ENCODE measurements at places on chromosomes 7 and 10.
A peak's percentile ranks its signal among the peaks of the same experiment; 100 is the strongest.

DNA sequence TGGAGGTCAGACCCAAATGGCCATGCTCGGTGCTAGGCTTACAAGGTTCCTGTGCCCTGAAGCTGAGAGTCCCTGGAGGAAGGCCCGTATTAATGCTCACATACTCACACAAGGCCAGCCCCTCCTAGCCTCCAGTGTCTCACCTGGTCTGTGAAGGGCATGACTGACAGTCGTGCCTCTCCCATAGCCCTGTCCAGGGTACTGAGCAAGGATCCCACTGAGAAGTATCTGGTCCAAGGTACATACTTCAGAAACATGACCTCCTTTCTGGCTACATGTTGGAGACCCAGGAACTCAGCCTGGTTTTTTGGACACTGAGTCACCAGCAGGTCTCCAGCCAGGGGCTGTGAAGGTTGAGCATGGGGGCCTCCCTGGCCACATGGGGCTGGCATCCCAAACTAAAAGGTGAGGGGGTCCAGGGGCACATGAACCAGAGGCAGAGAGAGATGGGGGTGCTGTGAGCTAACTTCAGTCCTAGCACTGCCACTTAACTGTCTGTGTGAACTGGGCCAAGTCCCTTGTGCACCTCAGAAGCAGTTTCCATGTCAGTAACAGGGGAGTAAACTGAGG is 17.6 kb upstream of the RASGEF1A start:
- no peak for DNase-seq

GRCh38 chr10:8350250-8350967 is 295.9 kb downstream of the GATA3 start:
- DNase-seq, result no peak

DNA sequence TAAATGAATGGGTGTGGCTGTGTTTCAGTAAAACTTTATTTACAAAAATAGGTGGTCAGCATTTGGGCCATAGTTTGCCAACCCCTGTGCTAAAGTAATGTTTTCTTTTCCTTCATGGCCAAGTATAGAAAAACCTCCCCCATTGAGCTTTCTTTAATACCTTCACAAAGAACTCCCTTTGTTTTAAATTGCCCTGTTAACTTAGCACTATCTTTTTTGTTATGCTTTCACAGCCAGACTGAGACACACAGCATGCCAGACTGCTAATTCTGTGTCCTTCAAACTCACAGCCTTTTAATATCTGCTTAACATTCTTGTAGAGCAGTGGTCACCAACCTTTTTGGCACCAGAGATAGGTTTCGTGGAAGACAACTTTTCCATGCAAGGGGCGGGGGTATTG is 78.0 kb downstream of the GFRA1 start:
- DNase-seq, result no peak

GRCh38 chr10:104895981-104896380 is 254.9 kb downstream of the SORCS3 start:
- DNase-seq, result no peak

DNA sequence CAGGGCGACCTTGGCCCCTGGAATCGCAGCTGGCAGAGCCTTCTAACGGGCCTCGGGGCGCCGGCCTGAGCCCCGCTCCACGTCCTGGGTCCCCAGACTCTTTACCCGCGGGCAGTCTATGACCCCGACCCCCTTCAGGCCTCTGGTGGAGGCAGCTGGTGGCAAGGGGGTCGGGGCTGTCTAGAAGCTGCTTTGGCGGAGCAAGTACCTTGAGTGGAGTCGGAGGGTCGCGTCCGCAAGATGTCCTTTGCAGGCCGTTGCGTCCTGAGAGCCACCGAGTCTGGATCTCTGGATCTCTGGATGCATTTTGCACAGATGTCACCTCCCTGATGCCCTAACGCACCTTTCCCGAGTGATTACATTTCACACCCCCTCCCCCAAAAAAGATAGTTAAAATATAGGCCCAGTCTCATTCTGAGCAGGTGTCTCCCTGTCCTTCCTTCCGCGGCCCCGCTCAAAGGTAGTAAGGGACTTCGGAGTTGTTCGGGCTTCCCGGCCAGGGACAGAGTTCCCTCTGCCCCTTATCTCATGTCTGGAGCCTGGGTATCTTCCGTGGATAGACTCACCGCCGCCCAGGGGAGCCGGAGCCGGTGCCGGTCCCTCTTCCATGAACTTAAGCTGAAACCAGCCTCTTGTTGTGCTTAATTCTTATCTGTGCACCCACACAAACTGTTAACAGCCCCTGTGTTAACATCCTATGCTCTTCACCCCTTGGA is 457 bp downstream of the ACADSB start:
- DNase-seq, result peak; percentile 3

- no peak for DNase-seq
Measured at GRCh38 chr7:105794741-105795729, 81.4 kb downstream of the ATXN7L1 start.

All from activated T-helper 9 cell treated with anti-CD3 and anti-CD28 coated beads, Interleukin-2, amount 50 U/mL, for 16 hours (primary cell).